ENCODE measurements at places on chromosomes 13 and 19. TPM values are rescaled to one million over a fixed set of nuclear protein-coding genes. Genes with fewer than 3 reads are reported as not detected.
A peak's percentile ranks its signal among the peaks of the same experiment; 100 is the strongest.

GRCh38 chr19:49642492-49643035 lies 555 bp downstream of the SCAF1 start:
- peaks cover 32% of the 10 kb centered on the region for H3K4me1 ChIP-seq
- no peak for DNase-seq
- peaks cover 7% of the 10 kb centered on the region for H3K36me3 ChIP-seq

GRCh38 chr13:52112591-52112990 lies 16.3 kb downstream of the NEK5 start:
- H3K4me1 ChIP-seq, result no peaks in the 10 kb centered on the region
- no peak overlapping the region for H3K27ac ChIP-seq
- no peaks in the 10 kb centered on the region for H3K27me3 ChIP-seq
- H3K36me3 ChIP-seq, result no peaks in the 10 kb centered on the region
- no peak overlapping the region for H3K4me3 ChIP-seq

DNA sequence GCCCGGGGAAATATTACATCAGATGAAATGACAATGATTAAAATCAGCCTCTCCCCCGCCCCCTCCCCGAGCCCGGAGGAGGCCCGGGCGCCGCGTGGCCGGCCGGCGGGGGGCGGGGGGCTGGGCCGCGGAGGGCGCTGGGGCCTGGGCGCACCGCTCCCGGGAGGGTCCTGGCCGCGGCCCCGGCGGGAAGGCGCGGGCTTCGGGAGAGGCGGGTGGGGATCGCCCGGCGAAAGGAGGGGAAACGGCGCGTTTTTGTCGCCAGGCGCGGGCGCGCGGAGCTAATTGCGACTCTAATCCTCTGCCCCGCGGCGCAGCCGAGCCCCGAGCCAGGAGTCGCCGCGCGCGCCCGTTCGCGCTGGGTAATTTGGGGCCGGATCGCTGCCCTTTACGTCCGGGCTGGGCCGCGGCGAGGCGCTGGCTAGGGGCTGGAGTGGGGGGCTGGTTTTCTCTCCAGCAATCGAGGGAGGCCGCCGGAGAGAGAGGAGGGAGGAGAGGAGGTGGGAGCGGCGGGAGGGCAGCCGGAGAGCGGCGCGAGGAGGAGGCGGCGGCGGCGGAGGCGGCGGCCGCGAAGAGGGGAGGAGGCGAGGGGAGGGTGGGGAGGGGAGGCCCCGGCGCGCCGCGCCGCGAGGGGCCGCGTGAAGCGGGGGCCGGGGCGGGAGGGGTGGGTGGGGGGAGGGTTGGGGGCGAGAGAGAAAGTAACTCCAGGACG lies at the start of gene KCTD15:
KCTD15 (plus strand) TSS at position 707 of the 712 bp plus-strand sequence. CDS start 3,585 bp downstream, outside the sequence.
- peaks cover 36% of the 10 kb centered on the region for H3K4me1 ChIP-seq
- DNase-seq, result no peak
- no peaks in the 10 kb centered on the region for H3K27me3 ChIP-seq
- H3K4me3 ChIP-seq, result peak within 1 kb of the TSS; percentile 91

DNA sequence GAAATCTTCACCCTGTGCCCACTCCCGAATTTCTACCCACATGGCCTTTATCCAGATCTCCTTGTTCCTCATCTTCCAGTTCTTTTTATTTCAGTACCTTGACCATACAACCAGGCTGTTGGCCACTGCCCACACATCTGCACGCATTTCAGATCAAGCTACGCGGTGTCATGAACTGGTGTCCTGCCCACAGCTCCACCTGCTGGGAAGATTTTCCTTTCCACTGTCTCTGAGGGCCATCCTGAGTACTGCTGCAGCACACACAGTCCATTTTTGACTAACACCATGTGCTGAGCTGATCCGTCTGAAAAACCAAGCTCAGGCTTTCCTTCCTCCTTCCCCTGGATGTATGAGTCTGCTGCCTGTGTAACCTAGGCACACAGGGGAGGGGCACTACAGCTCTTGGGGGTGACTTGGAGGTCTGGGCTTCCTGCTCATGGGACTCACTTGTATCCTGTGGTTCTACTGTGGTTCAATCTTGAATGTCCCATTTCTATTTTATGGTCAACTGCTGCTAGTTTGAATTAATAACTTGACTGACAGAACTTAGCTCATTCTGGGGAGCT lies 71.9 kb downstream of the WASF3 start:
- H3K4me3 ChIP-seq, result no peak overlapping the region
- no peaks in the 10 kb centered on the region for H3K4me1 ChIP-seq

- H3K36me3 ChIP-seq, result no peaks in the 10 kb centered on the region
- no peak overlapping the region for H3K4me3 ChIP-seq
- no peaks in the 10 kb centered on the region for H3K27me3 ChIP-seq
- H3K27ac ChIP-seq, result no peak overlapping the region
- DNase-seq, result no peak
Measured at GRCh38 chr13:74678308-74678965, 544.2 kb upstream of the KLF12 start.

- no peak overlapping the region for H3K4me3 ChIP-seq
- no peaks in the 10 kb centered on the region for H3K4me1 ChIP-seq
- DNase-seq, result no peak
Measured at GRCh38 chr19:42038666-42039065, 31.3 kb downstream of the GRIK5 start.

The NKG7 gene
- 3.6 TPM for total RNA-seq

Data from tibial nerve (tissue), 4 donors.